ENCODE measurements at places on chromosomes 7 and 10.

DNA sequence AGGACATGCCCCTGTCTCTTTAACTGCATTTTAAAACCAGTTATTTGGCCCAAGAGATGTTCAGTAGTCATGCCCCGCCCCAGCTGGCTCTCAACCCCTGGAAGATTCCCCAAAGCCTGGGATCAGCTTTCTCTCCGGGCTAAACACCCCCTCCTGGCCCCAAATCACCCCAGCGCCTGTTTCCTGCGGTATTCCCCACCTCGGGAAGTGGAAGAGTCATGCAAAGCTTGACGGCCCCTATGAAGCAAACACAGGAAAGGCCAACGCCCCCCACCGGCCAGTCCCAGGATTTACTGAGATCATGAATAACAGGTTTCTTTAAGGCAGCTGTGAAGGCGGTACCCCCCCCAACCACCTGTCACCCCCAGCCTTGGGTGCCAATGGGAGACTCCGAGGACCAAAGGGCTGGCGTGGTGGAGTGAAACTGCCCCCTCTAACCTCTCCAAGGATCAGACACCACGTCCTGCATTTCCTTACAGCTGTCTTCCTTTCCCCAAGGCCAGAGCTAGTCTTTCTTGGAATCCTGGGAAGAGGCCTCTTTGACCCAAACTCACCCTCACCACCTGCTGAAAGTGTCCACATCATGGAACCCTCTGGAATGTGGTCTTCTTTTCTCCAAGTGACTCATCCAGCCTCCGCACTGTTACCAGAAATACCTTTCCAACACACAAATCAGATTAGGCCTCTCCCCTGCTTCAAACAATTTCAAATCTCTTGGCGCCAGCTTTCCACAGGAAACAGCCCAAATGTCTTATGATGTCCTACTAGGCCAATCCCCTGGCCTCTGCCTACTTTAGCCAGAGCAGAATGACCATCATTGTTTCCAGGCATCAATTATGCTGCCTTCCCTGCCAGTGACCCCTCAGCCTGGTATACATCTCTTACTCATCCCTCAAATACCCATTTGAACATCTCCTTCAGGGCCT is 301.5 kb downstream of the ZEB1 start:
- no peak for DNase-seq

GRCh38 chr10:108905171-108905570 is 1018.1 kb downstream of the XPNPEP1 start:
- DNase-seq, result no peak

DNA sequence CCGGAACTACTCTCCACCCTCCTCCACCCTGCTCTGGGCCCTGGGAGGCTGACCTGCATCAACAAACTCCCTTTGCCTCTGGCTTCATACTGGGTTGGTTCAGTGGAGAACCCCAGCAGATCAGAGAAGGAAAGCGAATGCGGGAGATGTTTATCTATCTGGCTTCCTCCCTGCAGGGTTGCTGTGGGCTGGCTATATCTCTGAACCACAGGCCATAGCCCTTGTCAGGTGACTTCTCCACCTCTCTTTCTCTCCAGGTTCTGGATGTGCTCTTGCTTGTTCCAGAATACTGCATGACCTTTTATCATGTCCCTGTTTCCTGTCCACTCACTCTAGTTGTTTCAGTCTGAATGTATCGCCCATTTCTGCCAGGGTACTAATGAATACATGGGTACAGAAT is 51.7 kb upstream of the IFRD1 start:
- DNase-seq, result no peak

- no peak for DNase-seq
Measured at GRCh38 chr7:121342631-121343030, 13.8 kb downstream of the WNT16 start.

GRCh38 chr7:109873296-109873695 is 1217.6 kb upstream of the LRRN3 start:
- DNase-seq, result no peak

DNA sequence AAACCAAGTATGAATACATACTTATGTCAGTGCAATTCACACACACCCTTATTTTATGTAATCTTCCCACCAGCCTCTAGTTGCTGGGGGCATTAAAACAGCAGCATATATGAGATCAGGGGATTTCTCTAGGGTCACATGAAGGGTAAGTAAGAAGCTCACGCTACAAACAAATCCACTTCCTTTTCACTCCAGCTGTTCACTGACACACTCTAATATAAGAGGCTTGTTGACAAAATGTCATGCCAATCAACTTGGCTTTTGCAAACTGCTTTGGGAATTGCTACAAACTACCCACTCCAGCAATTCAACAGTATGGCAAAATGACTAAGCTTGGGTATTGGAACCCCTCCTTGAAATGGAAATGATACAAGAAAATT is 10.3 kb downstream of the FAM3C start:
- no peak for DNase-seq

DNA sequence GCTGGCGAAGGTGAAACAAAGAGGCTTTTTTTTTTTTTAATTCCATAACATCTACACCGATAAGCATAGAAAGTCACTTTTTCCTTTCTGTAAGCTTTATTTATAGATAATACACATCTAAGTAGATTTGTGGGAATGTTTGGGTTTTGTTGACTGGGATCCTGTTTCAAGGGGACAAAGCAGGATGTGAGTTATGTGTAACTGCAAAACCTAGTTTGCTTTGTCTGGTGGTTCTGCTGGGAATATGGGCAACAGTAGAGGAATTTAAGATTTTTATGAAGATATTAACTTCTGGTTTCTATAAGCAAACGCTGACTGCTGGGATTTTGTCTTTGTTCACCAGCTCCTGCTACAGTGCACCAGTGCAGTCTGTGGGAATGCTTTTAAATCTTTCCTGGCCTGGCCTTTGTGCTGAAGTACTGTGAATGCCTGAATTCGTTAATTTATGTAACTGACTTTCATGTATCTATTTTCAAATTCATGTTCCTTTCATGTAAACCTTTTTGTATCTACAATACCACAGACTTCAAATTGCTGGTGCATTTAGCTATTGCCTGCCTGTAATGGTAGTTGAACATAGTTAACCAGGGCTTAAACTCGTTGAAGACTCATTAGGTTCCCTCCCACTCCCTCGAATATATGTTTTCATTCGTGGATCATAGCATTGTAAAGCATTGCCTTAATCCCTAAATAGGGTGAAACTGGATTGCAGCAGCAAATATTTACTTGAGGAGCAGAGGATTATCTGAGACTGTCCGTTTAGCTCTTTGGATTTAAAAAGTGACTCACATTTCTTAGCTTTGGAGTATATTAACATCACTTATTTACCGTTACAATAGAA is 1.5 kb downstream of the KLHL7 start:
- DNase-seq, result no peak

GRCh38 chr10:132117636-132118190 is 52.0 kb downstream of the JAKMIP3 start:
- DNase-seq, result no peak

DNA sequence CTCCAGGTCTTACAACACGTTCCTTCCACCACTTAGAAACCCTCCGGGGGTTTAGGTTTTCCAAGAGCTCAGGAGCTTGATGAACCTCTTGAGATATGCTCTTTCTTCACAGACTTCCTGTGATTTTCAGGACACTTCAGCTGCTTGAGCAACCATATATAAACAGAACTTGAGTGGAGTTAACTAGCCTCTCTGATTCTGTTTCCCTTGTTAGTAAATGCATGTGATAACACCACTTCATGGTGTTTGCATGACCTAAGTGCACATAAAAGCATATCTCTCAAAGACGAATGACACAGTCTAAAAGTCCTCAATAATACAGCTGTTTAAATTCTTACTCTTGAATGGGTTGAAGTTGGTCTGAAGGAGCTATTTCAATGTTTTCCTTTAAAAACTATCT is 9.9 kb downstream of the PRR15 start:
- DNase-seq, result no peak

DNA sequence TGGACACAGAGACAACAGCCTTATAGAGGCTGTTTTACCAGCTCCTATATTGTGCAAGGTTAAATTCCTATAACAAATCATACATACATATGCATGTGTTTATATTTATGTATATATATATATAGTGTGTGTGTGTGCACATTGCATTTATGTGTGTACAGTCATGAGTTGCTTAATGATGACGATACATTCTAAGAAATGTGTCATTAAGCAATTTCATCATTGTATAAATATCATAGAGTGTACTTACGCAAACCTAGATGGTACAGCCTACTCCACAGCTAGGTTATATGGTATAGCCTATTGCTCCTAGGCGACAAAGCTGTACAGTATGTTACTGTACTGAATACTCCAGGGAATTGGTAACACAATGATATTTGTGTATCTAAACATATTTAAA is 30.1 kb upstream of the TNKS2 start:
- no peak for DNase-seq

DNA sequence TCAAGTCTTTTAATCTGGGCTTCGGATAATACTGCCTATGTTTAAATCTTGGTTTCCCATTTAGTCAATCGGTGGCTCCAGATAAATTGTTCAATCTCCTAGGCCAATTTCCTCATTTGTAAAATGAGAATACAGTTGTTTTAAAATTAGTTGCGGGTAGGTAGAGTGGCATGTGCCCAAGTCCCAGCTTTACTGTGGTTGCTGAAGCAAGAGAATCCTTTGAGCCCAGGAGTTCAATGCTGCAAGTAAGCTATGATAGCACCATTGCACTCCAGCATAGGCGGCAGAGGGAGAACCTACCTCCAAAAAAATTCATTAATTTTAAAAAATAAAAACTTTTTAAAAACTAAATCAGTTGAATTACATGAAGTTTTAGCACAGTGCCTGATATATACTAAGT is 7.3 kb downstream of the RNF216 start:
- no peak for DNase-seq

DNA sequence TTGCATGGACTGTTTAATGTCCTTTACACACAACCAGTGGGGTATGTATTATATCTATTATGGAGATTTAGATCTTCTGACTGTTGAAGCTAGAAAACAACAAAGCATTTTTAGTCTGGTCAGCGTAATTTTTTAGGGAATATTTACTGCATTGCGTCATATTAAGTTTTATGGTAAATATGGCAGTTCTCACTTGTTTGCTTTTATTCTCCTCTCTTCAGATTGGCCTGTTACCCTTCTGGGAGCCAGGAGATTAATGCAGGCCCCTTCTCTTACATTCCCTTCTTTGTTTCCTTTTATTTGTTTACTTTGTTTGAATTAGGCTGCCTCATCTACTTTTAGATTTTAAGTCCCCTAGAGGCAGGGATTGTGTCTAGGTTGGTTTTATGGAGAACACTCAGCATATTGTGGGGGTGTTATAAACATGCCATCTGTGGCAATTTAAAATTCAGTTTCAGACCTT is 13.8 kb downstream of the UBE2D1 start:
- no peak for DNase-seq

DNA sequence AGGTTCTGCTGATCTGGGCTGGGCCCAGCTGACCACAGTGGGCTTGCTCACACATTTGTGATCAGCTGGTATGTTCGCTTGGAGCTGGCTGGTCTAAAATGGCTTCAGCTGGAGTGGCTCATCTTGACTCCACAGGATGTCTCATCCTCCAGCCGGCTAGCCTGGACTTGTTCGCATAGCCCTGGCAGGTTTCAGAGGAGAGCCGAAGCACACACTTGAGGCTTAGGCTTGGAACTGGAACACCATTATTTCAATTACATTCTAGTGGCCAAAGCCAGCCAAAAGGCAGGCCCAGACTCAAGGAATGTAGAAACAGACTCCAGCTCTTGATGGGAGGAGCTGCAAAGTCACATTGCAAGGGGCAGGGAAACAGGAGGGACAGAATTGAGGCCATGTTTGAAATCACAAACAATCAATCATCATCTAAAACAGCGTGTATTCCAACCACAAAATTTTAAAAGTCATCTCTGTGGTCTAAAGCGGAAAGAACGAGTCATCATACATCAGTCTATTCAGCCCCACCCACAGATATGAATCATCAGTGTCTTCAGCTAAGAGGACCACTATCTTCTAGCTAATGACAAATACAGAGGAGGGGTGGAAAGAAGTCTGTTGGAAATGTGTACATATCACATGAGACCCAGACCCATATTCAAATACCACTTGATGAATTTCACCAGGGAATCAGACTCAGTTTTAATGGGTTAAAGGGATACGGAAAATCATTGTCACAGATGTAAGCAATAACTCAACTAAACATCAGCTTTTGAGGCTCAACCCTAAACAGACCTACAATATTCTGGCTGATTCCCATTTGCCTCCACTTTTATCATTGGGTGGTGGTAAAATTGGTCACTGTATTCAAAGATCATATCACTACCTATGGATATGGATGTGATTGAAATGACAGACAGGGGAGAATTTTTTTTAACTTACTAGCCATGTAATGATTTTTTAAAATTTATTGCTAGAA is 139.0 kb upstream of the MKLN1 start:
- DNase-seq, result peak; percentile 63

GRCh38 chr7:64504581-64505120 is 58.2 kb downstream of the ZNF680 start:
- no peak for DNase-seq

DNA sequence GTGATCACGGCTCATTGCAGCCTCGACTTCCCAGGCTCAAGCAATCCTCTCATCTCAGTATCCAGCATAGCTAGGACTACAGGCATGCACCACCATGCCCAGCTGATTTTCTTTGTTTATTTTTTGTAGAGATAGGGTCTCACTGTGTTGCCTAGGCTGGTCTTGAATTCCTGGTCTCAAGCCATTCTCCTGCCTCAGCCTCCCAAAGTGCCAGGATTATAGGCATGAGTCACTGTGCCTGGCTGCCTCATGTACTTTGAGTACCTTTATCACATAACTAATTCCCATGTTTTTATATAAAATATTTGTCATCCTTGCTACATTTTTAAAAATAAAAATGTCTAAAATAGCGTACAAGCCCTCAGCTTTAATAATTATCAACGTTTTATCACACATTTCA is 35.3 kb upstream of the CCDC3 start:
- DNase-seq, result no peak

DNA sequence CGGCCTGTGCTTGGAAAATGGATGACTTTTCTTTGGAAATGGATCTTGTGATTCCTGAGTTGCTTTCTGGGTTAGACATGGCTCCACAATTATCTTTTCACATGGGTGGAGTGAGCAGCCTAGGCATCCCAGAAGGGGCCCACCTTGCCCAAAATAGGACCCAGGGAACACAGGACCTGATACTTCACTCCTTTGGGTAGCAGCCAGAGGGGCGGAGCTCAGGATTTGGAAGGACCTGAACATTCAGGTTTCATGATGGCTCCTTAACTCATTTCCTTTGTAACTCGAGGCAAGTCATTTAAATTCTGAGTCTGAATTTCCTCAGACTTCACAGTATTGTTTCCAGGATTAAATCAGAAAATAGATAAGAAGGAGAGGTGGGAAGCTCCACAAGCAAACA is 178.3 kb upstream of the ZMIZ1 start:
- DNase-seq, result no peak

DNA sequence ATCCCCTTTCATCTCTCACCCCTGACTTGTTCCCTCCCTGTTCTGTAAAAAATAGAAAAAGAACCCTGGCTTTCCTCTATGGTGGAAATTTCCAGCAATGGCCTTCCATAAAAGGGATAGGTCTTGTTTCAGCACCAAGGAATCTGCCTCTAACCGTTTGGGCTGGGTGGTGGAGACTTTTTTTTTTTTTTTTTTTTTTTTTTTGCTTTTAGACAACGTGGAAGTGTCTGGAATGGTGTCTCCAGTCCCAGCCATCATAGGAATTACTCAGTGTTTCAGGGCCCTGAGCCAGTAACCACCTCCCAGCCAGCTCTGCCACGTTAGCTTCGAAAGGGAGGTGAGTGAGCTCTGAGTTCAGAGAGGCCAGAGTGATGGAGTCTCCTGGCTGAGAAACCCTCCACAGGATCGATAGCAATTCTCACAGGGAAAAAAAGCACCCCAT is 97.3 kb upstream of the COL1A2 start:
- peak; percentile 79 for DNase-seq
